Cortex of kidney (tissue), 1 donor: ENCODE measurements at places on chromosomes 6 and 20.

DNA sequence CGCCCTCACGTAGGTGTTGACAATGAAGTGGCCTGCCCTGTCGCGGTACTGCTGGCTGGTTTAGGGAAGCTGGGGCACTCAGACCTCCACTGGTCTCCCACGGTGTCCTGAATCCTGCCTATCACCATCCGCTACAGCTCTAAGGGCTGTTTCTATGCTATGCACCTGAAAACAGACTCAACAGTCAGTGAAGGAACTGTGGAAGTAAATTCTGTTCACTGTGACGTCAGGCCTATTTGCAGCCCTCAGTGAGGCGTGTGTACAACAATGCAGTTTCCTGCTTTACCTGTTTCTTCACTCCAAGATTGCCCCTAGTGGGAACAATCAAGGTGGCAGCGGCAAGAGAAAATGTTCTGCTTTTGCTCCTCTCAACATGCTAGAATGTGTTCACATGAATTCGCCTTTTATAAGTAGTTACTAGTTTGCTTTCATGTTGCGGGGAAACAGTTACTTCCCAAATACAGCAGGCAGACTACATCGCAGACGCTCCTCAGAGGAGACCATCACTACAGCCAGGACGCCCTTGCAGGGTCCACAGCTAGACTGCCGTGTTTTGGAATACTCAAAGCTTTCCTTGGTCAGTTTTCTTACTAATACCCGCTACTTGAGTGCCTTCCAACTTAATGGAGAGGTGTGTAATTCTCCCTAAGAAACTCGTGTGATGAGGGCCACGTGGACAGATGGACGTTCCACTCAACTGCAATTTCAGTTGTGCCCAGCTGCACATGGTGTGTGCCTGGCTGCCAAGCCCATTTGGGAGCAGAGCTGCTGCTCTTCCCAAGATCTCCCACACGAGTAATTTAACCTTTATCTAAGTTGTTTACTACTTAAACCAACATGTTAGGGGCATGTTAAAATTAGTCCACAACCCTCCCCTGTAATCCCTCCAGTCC, 25.4 kb downstream of the DIDO1 start:
- no peak for DNase-seq

DNA sequence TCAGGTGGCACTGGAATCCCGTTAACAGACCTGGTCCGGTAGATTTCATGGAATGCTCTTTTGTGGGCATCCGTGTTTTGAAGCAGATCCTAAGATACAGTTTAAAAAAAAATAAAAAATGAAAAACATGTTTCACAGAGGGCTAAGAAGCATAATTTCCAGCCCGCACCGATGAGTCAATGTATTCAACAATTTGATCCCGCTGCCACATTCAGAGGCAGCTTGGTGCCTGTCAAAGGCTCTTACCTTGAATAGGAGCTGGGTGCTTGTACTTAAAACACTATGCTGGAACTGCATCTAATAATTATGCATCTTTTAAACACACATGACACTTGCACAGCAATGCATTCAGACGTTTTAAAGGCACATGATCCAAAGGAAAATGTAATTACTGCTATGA, 164.8 kb downstream of the SYNE1 start:
- no peak for DNase-seq

DNA sequence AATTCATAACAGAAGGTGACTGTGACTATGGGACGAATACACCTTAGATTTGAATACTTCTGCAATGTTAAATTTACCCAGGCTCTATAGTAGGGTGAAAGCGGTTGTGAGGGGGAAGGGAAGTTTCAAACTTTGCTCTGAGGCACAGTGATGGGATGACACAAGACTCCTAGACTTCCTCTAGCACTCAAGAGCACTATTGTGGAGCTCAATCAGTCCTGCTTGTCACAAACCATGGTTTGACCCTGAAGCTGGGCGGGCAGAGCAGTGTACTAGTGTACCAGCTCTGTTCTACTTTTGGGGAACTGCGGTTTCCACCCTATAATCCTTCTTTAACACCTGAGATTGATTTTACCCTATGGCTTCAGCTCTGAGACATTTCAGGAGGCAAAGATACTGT, 17.1 kb downstream of the TRIM27 start:
- DNase-seq = no peak

DNA sequence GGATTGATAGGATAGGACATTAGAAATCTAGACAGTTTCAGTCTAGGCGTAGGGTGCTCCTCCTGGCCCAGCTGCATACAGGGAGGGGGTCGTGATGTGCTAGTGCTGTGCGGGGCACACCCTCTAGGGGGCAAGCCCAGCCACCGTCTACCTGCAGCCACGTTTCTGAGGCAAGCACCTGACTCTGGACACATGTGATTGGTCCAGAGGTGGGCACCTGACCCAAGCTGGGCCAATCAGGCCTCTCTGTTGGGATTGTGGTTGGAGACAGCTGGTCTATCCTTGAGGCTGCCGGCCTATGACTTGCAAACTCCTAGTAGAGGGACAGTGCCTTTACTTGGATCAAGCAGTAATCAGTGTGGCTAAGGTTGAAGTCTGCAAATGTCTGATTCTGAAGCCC, 317.1 kb downstream of the BMP7 start:
- DNase-seq = no peak

DNA sequence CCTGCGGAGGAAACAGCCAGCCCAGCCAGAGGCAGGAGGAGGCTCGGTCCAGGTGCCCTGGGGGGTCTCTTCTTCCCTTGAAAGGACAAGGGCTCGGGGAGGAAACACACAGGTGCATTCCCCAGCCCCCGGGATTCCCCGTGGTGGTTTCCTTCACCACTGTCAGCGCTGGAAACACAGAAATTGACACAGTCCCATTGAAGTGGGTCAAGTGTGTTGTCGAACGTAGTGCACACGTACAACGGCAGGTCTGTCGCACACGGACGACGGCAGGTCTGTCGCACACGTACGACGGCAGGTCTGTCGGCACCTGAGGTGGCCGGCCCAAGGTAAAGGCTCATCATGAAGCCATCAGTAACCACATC, 80.9 kb downstream of the DLL1 start:
- no peak for DNase-seq

- no peak for DNase-seq
Measured at GRCh38 chr6:25794784-25795183, 37.1 kb downstream of the SLC17A1 start.

DNA sequence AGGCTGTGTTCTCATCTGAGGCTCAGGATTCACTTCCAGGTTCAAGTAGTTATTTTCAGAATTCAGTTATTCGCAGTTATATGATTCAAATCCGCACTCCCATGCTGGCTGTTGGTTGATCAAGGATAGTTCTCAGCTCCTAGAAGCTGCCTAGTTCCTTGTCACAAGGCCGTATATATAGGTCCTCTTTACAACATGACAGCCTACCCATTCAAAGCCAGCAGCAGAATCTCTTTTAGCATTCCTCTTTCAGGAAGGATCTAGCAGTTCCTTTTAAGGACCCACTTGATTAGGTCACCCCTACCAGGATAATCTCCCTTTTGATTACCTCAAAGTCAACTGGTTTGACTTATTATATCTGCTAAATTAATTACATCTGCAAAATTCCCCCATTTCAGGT, 23.8 kb upstream of the LAMP5 start:
- DNase-seq = no peak

GRCh38 chr6:33875141-33875581, 71.4 kb upstream of the MLN start:
- no peak for DNase-seq

GRCh38 chr6:20220359-20220758, 8.1 kb upstream of the MBOAT1 start:
- no peak for DNase-seq

DNA sequence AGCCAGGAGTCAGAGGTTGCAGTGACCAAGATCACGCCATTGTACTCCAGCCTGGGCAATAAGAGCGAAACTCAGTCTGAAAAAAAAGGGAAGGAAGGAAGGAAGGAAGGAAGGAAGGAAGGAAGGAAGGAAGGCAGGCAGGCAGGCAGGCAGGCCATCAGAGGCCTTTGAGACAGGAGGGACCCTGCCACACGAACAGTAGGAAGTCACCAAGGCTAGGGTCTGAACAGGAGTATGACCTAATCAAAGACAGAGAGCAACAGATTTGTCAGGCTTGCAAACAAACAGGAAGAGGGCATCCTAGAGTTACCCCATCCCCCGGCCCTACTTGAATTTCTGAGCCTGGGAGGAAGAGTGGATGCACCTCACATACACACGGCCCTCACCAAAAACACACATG, 67.1 kb downstream of the FGD2 start:
- no peak for DNase-seq

GRCh38 chr6:20400456-20401204, 1.0 kb upstream of the E2F3 start:
- no peak for DNase-seq

GRCh38 chr6:43746613-43747102, 23.4 kb upstream of the VEGFA start:
- DNase-seq = no peak

- no peak for DNase-seq
Measured at GRCh38 chr6:80454661-80455365, 348.3 kb downstream of the BCKDHB start.

DNA sequence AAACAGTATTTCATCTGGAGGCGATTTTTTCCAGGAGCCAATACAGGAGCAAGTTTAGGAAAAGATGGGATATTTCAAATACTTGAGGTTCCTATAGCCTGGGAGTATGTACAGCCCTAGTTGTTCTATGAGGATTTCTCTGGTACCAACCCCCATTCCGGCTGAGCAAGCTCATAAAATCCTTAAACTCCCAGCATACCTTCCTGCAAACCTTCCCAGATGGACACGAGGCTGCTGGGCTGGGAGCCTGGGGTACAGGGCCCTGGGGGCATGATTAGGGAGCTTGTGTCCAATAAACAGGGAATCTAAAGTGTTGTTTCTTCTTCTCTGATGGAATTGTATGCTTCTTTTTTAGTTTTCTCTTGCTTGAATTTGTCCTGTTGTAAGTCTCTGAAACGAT, 1.5 kb downstream of the PRRC2A start:
- DNase-seq = no peak

GRCh38 chr6:155604991-155605390, 149.4 kb upstream of the NOX3 start:
- no peak for DNase-seq

DNA sequence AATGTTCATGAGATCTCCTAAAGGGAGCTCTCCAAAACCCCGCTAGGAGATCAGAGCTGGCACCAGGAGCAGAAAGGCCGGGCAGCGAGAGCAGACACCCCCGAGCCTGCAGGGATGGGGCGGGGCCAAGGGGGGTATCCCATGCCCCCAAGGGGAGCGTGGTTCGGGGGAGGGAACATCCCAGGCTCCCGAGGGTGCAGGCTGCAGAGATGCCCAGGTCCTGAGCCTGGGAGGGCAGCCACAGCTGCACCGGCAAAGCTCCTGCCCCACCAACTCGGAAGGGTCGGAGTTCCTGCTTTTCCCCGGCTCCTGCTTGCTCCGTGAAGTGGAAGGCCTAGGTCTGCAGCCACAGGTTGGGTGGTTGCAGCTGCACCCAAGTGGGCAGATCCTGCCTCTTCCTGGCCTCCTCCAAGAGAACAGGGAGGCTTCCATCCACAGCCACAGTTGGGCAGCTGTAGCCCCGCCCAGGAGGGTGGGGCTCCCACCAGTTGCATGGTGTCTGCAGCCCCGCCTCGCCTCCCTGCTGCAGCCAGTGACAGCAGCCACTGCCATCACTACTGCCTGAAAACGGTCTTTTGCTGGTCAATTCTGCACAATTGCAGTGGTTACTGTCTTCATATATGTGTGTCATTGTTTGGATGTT, 13.4 kb upstream of the GMNN start:
- no peak for DNase-seq

DNA sequence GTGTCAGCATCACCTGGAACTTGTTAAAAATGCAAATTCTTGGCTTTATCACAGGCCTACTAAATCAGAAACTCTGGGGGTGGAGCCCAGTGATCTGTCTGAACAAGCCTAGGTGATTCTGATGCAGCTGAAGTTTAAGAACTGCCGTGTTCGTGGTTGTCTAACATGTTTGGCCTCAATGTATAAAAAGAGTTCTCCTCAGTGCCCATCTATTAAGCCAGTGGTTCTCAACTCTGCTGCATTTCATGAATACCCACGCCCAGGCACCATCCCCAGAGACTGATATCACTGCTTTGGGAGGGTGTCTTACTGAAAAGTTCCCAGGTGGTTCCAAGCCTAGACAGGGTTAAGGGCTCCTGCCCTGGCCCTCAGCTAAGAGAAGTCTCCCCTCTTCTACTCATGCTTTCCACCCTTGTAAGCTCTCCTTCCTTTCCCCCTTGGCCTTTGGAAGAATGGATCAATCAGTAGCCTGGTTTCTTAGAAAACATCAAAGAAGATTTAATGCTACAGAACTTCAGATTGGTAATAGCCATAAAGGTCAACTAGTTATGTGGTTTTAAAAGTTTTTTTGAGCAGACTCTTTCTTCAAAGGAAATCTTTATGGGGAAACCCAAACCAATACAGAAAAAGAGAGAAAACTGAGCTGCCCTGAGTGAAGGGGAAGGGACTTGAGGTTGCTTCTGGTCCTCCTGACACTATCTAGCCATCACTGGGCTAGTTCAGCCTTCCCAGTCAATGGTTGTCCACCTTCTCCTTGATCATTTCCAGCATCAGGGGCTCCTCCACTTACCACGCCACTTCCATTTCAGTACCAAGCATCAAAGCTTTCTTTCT, 38.9 kb upstream of the TNFAIP3 start:
- no peak for DNase-seq

DNA sequence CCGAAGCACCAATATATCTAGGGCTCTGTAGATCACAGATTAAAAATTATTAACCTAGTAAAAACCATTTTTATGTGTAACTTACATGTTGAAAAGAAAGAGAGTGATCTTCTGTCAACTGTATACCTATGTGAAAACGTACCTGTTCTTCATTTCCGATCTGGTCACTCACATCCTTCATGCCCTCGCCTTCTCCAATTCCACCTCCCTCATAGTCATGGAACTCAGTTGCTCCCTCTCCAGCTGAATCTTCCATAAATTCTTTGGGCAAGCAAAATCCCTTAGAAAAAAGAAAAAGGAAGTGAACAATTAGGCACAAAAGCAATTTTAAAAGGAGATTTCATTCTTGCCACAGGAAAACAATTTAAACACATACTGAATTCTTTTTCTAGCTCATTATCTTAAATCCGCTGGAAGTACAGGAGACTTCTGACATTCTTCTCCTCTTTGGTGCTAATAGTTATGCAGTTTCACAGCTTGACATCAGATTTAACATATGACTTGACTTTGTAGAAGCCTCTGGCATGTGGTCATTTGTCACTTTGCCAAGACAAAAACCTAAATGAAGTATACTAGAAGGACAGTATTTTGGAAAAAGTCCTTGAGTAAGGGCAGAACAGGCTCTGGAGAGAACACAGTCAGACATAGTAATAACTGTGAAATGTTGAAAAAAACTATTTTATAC, 29.5 kb upstream of the LYRM2 start:
- DNase-seq = no peak

GRCh38 chr6:79082304-79082703, 4.2 kb upstream of the PHIP start:
- no peak for DNase-seq
